Activated naive CD4-positive, alpha-beta T cell treated with anti-CD3 and anti-CD28 coated beads, Interleukin-2, amount 10 ng/mL, durations not matched to agents 7 days and 5 days (primary cell): ENCODE measurements at places on chromosomes 1 and 21.

GRCh38 chr1:85199667-85200462 is 951 bp downstream of the SYDE2 start:
- no peak for DNase-seq
- H3K27ac ChIP-seq, result peak overlapping the region; percentile 71
- peaks cover 36% of the 10 kb centered on the region for H3K4me1 ChIP-seq
- H3K36me3 ChIP-seq, result no peaks in the 10 kb centered on the region
- peaks cover 19% of the 10 kb centered on the region for H3K27me3 ChIP-seq

DNA sequence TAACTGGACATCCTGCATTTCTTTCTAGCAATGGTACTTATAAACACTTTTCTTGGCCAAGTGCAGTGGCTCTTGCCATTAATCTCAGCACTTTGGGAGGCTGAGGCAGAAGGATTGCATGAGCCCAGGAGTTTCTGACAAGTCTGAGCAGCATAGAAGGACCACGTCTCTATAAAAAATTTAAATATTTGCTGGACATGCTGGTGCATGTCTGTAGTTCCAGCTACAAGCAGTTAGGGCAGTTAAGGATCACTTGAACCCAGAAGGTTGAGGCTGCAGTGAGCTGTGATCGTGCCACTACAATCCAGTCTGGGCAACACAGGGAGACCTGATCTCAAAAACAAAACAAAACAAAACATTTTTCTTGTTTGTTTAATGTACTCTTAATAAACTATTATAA is 434.0 kb downstream of the PLA2G4A start:
- H3K4me3 ChIP-seq, result no peak overlapping the region
- no peaks in the 10 kb centered on the region for H3K4me1 ChIP-seq
- no peaks in the 10 kb centered on the region for H3K27me3 ChIP-seq
- DNase-seq, result no peak
- H3K36me3 ChIP-seq, result no peaks in the 10 kb centered on the region

DNA sequence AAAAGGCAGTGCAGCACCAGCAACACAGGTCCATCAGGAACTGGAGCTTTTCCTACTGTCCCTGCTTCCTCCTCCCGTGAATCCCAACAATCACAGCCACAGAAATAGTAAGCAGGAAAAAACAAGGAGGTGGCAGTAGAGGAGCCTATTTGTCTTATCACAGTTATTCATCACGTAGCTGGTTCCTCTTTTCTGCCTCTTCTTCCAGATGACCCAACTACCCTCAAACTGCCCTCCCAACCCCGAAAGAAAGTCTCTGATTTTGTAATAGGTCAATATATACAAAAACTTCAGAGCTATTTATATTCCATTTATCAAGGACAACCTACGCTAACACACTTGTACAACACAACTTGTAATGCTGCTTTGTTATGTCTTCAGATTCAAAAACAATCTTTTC is 21.4 kb downstream of the GNB1 start:
- peaks cover 25% of the 10 kb centered on the region for H3K4me1 ChIP-seq
- DNase-seq, result no peak
- no peaks in the 10 kb centered on the region for H3K27me3 ChIP-seq
- H3K27ac ChIP-seq, result no peak overlapping the region
- no peak overlapping the region for H3K4me3 ChIP-seq
- H3K36me3 ChIP-seq, result peaks cover 33% of the 10 kb centered on the region

- no peak overlapping the region for H3K27ac ChIP-seq
- no peaks in the 10 kb centered on the region for H3K4me1 ChIP-seq
- H3K4me3 ChIP-seq, result no peak overlapping the region
- H3K36me3 ChIP-seq, result no peaks in the 10 kb centered on the region
- DNase-seq, result no peak
- no peaks in the 10 kb centered on the region for H3K27me3 ChIP-seq
Observed at GRCh38 chr1:83017701-83018100, 981.2 kb downstream of the TTLL7 start.

GRCh38 chr1:46193285-46193684 is 4.9 kb downstream of the POMGNT1 start:
- DNase-seq, result no peak
- H3K27ac ChIP-seq, result no peak overlapping the region
- peaks cover 9% of the 10 kb centered on the region for H3K4me1 ChIP-seq
- H3K36me3 ChIP-seq, result peaks cover 5% of the 10 kb centered on the region
- H3K4me3 ChIP-seq, result no peak overlapping the region

GRCh38 chr21:28378026-28378425 is 614.7 kb downstream of the LTN1 start:
- no peak for DNase-seq
- H3K27ac ChIP-seq, result no peak overlapping the region

GRCh38 chr1:187943606-187944403 is 1115.1 kb downstream of the PLA2G4A start:
- DNase-seq, result no peak
- no peak overlapping the region for H3K4me3 ChIP-seq
- H3K36me3 ChIP-seq, result no peaks in the 10 kb centered on the region
- H3K27ac ChIP-seq, result no peak overlapping the region
- no peaks in the 10 kb centered on the region for H3K4me1 ChIP-seq
- H3K27me3 ChIP-seq, result no peaks in the 10 kb centered on the region

DNA sequence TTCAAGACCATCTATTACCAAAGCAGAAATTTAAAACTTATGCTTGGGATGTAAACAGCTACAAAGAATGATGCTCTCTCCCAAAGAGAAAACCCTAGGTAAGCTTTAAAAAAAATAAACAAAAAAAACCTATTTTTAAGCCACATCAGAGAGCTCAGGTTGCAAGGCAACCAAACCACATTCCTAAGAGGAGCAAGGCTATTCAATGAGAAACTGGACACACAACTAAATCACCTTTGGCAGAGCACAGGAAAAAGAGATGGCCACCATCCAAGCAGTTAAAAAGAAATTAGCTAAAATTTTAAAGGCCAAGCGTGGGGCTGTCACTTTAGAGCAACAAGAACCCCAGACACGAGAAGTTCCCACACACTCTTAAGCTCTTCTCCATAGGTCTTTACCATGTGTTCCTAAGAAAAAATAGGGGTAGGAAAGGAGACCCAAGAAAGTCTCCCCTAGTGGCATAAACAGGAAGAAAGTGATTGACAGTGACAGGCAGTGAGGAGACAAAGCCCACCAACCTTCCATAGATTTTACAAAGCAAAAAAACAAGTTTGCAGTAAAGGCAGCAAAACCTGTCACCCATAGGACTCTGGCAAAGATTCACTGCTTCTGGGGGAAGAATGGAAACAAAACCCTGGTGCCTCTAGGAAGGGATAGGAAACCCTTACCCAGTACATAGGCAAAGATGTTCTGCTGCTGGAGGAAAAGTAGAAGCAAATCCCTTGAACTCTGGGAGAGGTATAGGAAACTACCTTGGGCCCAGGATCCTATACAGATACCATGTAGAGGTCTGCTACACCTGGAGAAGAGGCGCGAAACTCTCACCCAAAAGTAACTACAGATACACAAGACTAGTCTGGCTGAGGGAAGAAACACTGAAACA is 68.5 kb downstream of the FOXJ3 start:
- H3K27me3 ChIP-seq, result no peaks in the 10 kb centered on the region
- DNase-seq, result no peak
- H3K4me3 ChIP-seq, result no peak overlapping the region

- H3K4me3 ChIP-seq, result no peak overlapping the region
- no peak overlapping the region for H3K27ac ChIP-seq
- H3K36me3 ChIP-seq, result peaks cover 6% of the 10 kb centered on the region
- peaks cover 25% of the 10 kb centered on the region for H3K4me1 ChIP-seq
- peaks cover 32% of the 10 kb centered on the region for H3K27me3 ChIP-seq
Observed at GRCh38 chr1:228750915-228751314, 15.6 kb downstream of the RHOU start.

DNA sequence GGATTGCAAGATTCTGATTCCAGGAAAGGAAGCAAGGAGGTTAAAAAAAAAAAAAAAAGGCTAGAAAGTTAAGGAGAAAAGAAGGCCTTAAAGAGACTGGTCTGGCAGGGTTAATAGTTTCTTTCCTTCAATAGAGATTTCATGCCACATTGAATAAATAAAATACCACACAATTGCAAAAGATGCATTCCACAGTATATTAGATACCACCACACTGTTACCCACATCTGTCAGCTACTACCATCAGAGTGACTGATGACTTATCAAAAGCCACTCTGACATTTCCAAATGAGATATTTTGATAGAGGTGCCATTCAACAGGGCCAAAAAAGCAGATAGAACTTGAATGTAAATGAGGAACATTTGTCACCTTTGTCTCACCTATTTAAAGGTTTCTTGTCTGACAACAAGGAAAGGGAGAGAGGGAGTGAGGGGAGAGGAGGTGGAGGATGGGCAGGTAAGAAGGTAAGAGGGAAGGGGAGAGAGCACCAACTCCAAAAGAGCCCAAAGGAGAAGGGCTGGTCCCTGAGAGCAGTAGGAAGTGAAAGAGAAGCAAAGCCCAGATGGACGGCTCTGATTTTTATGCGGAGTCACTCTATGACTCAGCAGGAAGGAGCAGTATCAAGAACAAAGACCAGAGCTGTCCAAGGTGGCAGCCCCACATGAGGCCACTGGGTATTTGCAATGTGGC is 38.3 kb downstream of the LRRN2 start:
- peaks cover 4% of the 10 kb centered on the region for H3K4me1 ChIP-seq
- H3K36me3 ChIP-seq, result no peaks in the 10 kb centered on the region
- peaks cover 48% of the 10 kb centered on the region for H3K27me3 ChIP-seq
- DNase-seq, result peak; percentile 36

GRCh38 chr1:9320520-9321479 is 28.1 kb downstream of the SPSB1 start:
- no peak for DNase-seq
- no peak overlapping the region for H3K27ac ChIP-seq
- H3K4me3 ChIP-seq, result no peak overlapping the region
- H3K4me1 ChIP-seq, result peaks cover 23% of the 10 kb centered on the region
- H3K36me3 ChIP-seq, result no peaks in the 10 kb centered on the region
- H3K27me3 ChIP-seq, result no peaks in the 10 kb centered on the region

DNA sequence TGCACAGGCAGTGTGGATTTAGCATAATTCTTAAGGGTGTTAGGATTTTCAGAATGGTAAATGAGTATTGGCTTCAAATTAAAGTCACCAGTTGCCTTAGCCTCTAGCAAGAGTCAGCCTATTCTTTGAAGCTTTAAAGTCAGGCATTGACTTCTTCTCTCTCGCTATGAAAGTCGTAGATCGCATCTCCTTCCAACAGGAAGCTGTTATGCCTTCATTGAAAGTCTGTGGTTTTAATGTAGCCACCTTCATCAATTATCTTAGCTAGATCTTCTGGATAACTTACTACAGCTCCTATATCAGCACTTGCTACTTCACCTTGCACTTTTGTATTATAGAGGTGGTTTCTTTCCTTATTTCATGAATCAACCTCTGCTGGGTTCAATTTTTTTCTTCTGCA is 320.2 kb downstream of the PTPRC start:
- peak overlapping the region; percentile 78 for H3K27ac ChIP-seq
- no peaks in the 10 kb centered on the region for H3K27me3 ChIP-seq
- H3K36me3 ChIP-seq, result peaks cover 23% of the 10 kb centered on the region
- H3K4me3 ChIP-seq, result no peak overlapping the region

DNA sequence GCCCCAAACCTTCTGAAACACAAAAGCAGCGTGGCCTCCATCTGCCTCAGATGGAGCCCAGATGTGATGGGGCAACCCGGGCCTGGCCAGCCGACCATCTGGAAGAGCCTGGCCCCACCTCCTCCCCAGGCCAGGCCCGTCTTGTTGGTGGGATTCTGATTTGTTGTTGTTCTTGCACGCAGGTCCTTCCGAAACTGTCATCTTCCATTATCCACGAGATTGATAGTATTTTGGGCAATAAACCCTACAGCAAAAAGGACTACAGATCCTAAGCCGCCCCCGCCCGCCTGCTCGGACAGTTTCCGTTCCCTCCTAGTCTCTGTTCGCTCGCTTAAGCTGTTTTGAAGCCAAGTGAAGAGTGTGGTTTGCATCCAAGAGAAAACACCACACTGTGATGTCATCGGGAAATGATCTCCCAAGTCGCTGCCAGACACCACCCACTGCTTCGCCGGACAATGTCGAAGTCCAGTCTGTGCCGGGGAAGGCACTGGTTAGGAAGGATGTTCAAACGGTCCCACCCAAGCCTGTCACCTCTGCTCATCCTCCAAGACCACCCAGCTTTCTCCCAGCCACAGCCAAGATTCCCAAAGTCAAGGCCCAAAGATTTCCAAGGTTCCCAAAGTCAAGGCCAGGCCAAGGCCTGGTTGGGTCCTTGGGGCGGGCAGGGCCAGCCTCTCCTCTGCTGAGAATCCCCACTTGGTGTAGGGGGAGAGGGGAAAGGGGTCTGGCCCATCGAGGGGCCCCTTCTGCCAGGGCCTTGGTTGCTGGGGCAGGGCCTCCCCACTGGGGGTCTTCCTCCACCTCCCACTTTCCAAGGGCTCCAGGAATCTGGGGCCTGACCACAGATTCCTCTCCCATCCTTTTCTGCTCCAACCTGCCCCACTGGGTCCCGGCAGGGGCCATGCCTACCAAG is 52.9 kb downstream of the KCNAB2 start:
- H3K4me1 ChIP-seq, result no peaks in the 10 kb centered on the region
- no peak overlapping the region for H3K4me3 ChIP-seq
- no peak for DNase-seq
- peaks cover 29% of the 10 kb centered on the region for H3K36me3 ChIP-seq

DNA sequence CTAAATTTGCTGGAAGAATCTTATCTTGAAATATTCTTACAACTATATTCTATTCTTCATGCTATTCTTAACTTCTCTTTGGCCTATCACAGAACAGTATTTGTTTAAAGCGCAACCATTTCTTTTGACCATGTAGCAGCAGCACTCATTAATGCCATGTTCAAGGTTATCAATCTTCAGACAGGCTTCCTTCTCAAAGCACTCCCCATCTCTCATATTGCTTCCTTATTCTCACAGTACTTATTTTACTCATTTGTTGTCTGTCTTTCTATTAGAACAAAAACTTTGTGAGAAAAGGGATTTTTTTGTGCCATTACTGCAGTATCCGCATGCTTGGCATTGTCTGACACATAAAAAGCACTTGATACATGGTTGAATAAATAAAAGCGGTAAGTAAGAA is 89.7 kb downstream of the ATP1B1 start:
- no peak overlapping the region for H3K4me3 ChIP-seq
- no peaks in the 10 kb centered on the region for H3K36me3 ChIP-seq
- DNase-seq, result no peak
- no peak overlapping the region for H3K27ac ChIP-seq
- no peaks in the 10 kb centered on the region for H3K4me1 ChIP-seq

GRCh38 chr1:164713456-164714207 is 154.6 kb downstream of the PBX1 start:
- DNase-seq, result no peak
- H3K27ac ChIP-seq, result no peak overlapping the region
- no peaks in the 10 kb centered on the region for H3K27me3 ChIP-seq
- no peaks in the 10 kb centered on the region for H3K4me1 ChIP-seq

GRCh38 chr1:93616996-93617669 is 64.5 kb downstream of the BCAR3 start:
- H3K36me3 ChIP-seq, result no peaks in the 10 kb centered on the region
- H3K27ac ChIP-seq, result no peak overlapping the region
- H3K27me3 ChIP-seq, result peaks cover 11% of the 10 kb centered on the region
- no peak for DNase-seq
- H3K4me1 ChIP-seq, result peaks cover 2% of the 10 kb centered on the region

DNA sequence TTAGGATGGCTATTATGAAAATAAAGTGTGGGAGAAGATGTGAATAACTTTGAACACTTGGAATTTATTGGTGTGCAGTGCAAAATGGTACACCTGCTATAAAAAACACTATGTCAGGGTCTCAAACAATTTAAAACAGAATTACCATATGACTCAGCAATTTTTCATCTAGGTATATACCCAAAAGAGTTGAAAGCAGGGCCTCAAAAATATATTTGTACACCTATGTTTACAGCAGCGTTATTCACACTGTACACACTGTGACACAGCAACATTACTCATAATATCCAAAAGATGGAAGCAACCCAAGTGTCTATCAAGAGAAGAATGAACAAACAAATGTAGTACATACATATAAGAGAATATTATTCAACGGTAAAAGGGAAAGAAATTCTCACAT is 75.8 kb downstream of the SPATA6 start:
- DNase-seq, result no peak
- H3K27me3 ChIP-seq, result no peaks in the 10 kb centered on the region
- H3K4me1 ChIP-seq, result no peaks in the 10 kb centered on the region
